HCT116 (cell line): ENCODE measurements at places on chromosomes 2 and 18. TPM values are rescaled to one million over a fixed set of nuclear protein-coding genes. Genes with fewer than 3 reads are reported as not detected.

Gene MAP3K19
- total RNA-seq = not detected

Gene CSRNP3
- 0.05 TPM for total RNA-seq

DNA sequence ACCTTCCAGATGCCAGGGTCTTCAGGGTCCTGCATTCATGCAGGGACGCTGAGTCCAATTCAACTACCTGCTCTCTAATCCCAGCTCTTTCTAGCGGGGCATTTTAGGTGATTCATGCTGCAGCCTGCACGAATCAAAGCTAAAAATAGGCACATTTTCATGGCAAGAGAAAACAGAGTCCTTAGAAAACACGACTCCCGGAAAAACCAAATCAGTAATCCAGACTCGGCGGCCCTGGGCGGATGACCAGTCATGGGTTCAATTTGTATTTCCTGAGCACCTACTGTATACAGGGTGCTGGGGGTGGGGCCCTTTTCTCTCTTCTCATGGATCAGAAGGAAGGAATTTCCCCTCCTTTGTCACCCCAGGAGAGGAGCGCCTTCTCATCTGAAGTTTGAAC lies 64.4 kb downstream of the LONRF2 start:
- DNase-seq = no peak

Gene FAM161A
- total RNA-seq = 7.3 TPM

DNA sequence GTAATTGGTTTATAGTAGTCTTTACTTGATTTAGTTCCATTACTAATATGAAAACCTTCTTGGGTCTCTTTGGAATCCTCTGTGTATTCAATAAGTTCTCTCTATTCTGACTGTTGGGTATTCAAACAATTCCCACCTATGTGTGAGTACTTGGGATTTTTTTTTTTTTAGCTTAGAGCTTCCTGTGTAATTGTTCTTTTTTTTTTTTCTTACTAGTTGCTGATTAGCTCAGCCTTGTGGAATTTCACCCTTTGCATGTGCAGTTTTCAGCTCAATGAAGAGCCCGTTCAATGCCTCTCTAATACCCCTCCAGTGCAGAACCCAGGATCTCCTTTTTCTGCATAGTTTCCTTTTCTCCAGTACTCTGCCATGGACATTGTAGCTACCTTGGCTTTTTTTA lies 339.1 kb upstream of the GALNT5 start:
- no peak for DNase-seq

Gene ITGA6
- total RNA-seq = 93.1 TPM

Gene TMEFF2
- total RNA-seq = not detected

GRCh38 chr2:104658144-104658835 lies 195.6 kb upstream of the POU3F3 start:
- DNase-seq = no peak

GRCh38 chr2:65353046-65353445 lies 79.4 kb downstream of the SPRED2 start:
- DNase-seq = no peak

GRCh38 chr2:233463586-233463985 lies 103.0 kb downstream of the USP40 start:
- no peak for DNase-seq

DNA sequence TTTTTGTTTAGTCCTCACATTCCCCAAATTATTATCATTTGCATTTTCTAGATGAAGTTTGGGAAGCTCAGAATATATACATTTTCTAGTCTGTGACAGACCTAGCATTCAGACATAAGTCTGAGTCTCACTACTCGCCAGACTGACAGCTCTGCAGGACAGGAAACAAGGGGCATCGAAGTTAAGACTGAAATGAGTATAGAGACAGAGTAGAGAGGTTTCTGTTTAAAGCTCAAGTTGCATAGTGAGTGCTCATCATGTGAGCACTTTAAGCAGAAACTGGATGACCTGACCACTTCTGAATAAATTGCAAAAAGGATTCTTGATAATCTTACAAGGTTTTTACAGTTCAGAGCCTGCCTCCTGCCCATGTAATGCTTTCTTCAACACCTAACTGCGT lies 1.1 kb downstream of the HADHB start:
- DNase-seq = no peak

- no peak for DNase-seq
Observed at GRCh38 chr2:231177156-231178025, 21.0 kb upstream of the ARMC9 start.

Gene ST8SIA3
- total RNA-seq = not detected

DNA sequence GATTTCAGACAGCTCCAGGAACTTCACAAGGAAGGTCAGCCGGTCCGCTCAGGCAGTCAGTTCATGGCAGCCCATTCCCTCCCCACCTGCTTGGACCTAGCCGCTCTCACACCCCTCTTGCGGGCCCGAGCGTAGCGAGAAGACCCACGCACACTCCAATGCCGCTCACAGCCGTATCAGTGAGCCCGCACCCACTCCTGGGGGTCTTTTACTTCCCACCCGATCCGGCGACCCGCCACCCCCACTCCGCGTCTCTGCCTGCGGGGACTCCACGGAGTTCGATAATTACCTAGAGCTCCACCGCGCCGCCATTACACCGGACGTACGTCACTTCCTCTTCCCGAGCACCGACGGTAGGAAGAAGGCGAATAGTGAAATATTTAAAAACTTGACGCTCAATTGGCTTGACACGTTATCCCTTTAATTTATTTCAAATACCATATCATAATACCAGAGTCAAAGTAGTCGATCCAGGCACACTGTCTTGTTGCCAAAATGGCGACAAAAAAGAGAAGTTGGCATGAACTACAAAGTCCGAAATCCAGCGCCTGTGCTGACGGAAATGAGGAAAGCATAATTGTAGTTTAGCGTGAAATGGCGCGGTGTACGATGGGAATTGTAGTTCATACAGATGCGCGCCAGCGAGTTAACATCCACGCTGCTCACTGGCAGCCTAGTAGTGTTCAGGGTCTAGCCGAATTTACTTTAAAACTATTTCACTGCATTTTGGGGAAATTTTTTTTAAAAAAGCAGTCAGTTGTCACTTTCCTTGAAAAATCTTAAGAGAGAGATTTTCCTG lies at the start of gene CWC22:
Gene CWC22 (minus strand): TSS at position 517 of the 799 bp plus-strand sequence. CDS start 13,956 bp downstream, outside the sequence.
- peak; percentile 89 for DNase-seq

Gene TGFA
- 50.1 TPM for total RNA-seq

DNA sequence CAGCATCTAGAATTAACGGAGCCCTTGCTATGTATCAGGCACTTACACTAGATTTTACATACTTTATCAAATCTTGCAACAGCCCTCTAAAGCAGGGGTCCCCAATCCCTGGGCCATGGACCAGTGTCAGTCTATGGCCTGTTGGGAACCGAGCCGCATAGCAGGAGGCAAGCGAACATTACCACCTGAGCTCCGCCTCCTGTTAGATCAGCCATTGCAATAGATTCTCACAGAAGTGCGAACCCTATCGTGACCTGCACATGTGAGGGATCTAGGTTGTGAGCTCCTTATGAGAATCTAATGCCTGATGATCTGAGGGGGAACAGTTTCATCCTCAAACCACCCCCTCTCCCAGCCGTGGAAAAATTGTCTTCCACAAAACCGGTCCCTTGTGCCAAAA lies 13.4 kb downstream of the DNAJB2 start:
- DNase-seq = no peak

Gene SGPP2
- 1.6 TPM for total RNA-seq

GRCh38 chr2:71944183-71944550 lies 203.5 kb downstream of the CYP26B1 start:
- no peak for DNase-seq

- DNase-seq = no peak
Observed at GRCh38 chr18:62435435-62436031, 87.3 kb upstream of the ZCCHC2 start.

- DNase-seq = no peak
Observed at GRCh38 chr2:204923957-204924356, 378.7 kb downstream of the PARD3B start.

- DNase-seq = no peak
Observed at GRCh38 chr2:100184055-100184737, 41.8 kb upstream of the AFF3 start.

Gene RAD51AP2
- total RNA-seq = 0.10 TPM

Gene EVA1A
- 2.8 TPM for total RNA-seq

DNA sequence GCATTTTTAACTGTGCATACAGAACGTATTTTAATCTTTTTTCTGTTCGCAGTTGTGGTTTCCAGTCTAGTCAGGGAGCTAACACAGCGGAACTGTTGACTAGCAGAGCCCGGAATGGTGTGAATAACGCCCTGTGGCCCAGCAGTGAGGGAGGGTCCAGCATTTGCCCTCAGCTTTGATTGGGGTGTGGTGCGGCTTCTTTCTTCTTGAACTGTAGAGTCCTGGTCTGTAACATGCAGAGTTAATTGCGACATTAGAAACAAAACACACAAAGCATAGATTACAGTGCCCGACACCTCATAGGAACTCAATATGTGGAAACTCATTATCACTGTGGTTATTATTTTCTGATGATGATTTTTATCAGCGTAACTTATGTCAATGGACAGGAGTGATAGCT lies 253.6 kb downstream of the SOX11 start:
- DNase-seq = no peak

Gene MYOM1
- total RNA-seq = 0.52 TPM

DNA sequence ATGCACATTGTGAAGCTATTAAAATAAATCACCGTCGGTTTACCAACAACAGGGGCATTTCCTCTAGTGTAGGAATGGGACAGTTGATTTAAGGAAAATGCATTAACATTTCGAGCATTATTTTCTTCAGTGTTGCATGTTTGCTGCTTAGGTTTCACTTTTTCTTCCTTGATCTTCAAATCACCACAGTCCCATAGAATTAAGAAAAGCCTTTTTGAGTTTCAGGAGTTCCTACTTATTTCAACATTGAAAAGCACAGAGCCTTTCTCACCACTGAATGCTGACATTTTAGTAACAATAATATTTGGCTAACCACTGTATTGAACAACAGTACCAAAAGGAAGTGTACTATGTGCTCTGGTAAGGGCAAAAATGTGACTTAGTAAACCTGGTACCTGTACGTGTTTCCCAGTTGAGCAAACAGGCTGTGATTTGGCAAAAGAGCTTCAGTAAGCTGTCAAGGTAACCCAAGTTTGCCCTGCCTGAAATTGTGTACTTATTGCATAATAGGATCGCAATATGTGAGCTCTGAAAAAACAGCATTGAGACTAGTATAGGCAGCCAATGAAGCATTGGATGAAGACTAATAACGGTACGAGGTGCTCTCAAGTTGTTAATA lies 2.2 kb downstream of the LRRTM4 start:
- no peak for DNase-seq

DNA sequence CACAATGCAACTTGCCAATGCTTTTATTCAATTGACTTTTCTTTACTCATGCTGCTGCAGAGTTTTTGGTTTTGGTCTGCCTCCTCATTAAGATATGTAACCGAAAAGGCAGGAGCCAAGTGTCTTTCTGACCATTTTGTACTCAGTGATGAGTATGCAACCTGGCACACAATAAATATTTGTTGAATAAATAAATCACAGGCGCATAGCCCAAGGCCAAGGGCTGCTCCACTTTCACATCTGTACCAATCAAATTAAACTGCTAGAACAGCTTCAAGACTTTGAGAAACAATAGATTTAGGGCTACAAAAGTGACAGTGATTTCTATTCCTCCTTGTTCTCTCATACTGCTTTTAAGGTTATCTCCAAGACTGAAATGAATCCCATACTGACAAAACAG lies 828.2 kb downstream of the RNF144A start:
- DNase-seq = no peak

Gene C2orf66
- not detected for total RNA-seq

- DNase-seq = no peak
Observed at GRCh38 chr2:156323754-156324153, 8.8 kb downstream of the NR4A2 start.

Gene CHST10
- 0.27 TPM for total RNA-seq

GRCh38 chr2:179470992-179471391 lies 206.4 kb upstream of the SESTD1 start:
- no peak for DNase-seq

DNA sequence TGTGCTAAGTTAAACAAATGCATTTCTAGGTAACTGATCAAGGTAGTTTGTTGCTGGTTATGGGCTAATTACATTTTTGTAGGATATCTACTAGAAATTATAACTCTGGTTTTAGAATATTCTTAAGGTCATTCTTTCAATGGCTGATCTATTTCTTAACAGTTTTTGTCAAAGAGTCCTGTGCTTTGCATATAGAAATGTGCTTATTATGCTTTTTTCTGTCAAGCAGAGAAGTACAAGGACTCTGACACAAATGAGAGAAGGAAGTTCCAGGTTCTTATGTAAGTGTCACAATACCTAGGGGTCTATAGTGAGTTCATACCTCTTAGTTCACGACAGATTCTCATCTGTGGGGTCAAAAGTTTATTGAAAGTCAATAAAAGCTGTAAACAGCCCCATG lies 88.4 kb downstream of the MYO3B start:
- DNase-seq = no peak

DNA sequence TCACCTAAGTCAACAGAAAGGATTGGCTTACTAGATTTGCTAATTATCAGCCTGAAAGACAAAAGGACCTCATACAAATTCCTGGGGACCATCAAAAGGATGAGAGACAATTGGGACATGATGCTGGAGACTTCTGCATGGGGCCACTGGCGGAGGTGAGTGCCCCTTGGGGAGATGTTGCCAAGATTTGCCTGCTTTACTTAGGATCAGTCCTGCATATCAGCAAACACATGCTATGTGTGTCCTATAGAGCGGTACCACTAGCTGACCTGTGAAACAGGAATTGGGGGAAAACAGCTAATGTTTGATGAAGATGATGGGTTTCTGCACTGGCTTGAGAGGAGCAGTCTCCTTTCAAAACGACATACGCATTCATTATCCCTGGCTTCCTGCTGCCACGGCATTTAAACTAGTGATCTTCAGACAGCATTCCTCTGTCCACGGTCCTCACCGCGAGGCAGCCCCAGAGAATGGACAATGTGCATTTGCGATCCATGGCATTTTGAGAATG lies 104.2 kb downstream of the TGIF1 start:
- DNase-seq = no peak

DNA sequence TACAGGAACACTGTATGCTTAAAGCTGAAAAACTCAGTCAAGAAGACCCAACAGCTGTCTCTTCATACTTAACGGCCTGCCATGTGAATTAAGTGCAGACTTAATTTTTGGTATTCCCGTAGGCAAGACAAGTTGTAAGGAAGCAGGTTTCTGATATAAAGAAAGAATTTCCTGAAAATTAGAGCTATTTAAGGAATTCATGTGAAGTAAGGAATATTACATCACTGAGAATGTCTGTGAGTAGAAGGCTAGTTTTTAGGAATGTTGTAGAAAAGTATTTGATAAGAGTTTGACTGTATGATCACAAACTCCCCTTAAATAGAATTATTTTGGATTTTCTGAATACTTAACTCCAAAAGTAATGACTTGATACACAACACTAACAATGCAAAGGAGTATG lies 51.0 kb downstream of the WDR33 start:
- no peak for DNase-seq

GRCh38 chr2:213544940-213545339 lies 260.7 kb downstream of the SPAG16 start:
- DNase-seq = no peak

GRCh38 chr2:192828175-192828574 lies 633.4 kb upstream of the TMEFF2 start:
- DNase-seq = no peak

Gene ACTG2
- 0.89 TPM for total RNA-seq

Gene AP1S3
- 185 TPM for total RNA-seq

DNA sequence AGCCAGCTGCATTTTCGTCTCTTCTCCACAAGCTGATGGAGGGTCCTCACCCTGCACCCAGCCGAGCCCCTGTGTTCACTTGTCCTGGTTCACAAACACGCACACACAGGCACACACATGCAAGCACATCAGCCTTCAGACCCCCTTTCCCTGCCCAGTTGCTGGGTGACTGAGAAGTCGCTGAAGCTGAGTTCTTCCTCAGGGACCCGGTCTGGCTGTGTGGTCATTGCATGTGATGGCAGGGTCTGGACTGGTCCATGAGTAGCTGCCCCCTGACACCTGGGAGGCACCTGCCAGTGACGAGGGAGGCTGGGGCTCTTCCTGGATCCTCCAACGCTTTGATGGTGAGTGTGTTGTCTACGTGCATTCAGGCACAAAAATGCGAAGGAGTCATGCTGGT lies 546.1 kb upstream of the SALL3 start:
- no peak for DNase-seq
